ENCODE measurements at places on chromosomes 6 and 20. TPM values are rescaled to one million over a fixed set of nuclear protein-coding genes. Genes with fewer than 3 reads are reported as not detected.

GRCh38 chr20:24381886-24382285 lies 87.5 kb upstream of the SYNDIG1 start:
- DNase-seq, result no peak

DNA sequence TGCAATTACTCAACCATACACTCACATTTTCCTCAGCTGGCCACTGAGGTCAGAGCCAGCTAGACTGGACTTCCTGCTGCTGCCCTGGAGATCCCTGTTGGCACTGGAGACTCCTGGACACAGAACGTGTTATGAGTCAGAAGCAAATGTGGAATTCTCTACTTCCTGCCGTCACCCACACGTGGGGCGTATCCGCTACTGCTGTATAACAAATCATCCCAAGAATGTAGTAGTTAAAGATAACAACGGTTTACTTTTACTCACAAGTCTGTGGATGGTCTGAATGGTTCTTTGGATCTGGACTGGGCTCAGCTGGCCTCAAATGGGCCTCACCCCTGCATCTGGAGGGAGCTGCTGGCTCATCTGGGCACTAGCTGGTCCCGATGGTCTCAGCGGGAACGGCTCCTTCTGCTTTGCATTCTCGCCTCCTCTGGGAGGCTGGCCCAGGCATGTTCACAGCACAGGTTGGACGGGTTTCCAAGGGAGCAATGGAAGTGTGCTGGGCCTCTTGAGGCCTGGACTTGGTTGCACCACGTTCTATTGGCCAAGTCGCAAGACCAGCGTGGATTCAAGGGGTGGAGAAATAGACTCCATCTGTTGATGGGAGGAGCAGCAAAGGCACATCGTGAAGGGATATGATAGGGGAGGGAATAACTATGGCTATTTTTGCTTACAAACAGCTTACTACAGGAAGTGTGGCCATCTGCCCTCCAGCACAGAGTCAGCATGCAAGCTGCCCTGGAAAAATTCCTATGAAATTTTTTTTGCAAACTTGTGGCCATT lies 118.5 kb downstream of the SNX5 start:
- no peak for DNase-seq

SIRPB2 gene
- not detected for total RNA-seq

GRCh38 chr6:34813028-34813713 lies 21.3 kb downstream of the BLTP3A start:
- DNase-seq, result no peak

All from type B pancreatic cell (in vitro differentiated cells).